Glomerular endothelial cell (primary cell): ENCODE measurements at places on chromosomes 11 and 22. TPM values are rescaled to one million over a fixed set of nuclear protein-coding genes. Genes with fewer than 3 reads are reported as not detected.

Gene CCDC81
- total RNA-seq: 0.73 and 2.8 TPM in 2 replicates

GRCh38 chr11:60951606-60951903, 421 bp downstream of the SLC15A3 start:
- no peak for DNase-seq

Gene VPREB1
- not detected in 2 replicates for total RNA-seq

- DNase-seq: no peak
Measured at GRCh38 chr11:120221115-120221752, 10.4 kb downstream of the OAF start.

Gene ACCS
- total RNA-seq: 11.4 and 13.6 TPM in 2 replicates

GRCh38 chr11:100861212-100861611, 174.1 kb downstream of the ARHGAP42 start:
- no peak for DNase-seq

Gene MIAT
- 0.10 and 0.29 TPM in 2 replicates for total RNA-seq

Gene P2RY2
- 1.4 and 2.3 TPM in 2 replicates for total RNA-seq

Gene FAM83F
- 0.05 and 0.18 TPM in 2 replicates for total RNA-seq

DNA sequence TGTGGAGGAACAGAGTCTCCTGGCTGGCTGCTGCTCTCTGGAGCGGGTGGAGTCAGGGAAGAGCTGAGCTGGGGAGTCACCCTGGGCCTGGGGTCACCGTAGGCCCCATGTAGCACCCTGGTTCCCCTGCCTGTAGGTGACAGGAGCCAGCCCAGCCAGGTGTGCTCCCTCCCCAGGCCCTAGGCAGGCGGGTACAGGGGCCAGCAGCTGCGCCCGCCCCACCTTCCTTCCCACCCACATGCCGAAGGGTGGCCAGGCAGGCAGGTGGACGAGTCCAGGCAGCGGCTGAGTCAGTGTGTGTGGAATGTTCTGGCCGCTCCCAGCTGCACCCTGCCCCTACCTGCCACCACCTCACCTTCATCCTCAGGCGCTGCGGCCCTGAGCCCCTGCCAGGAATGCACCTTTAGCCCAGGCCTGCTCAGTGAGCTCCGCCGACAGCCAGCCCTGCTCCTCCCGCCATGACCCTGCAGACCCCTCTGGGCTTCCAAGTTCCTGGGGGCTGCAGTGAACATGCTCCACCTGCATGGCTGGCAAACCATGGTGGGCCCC, 654 bp upstream of the SYT8 start:
- no peak for DNase-seq

Gene UQCR10
- 59.7 and 78.4 TPM in 2 replicates for total RNA-seq

- peak; percentile 22 for DNase-seq
Measured at GRCh38 chr11:58394195-58394594, 12.5 kb downstream of the OR5B3 start.

Gene PITPNM1
- total RNA-seq: 18.7 and 64.1 TPM in 2 replicates

- DNase-seq: no peak
Measured at GRCh38 chr11:113690619-113691569, 15.2 kb downstream of the TMPRSS5 start.

Gene THAP7
- 15.6 and 19.7 TPM in 2 replicates for total RNA-seq

DNA sequence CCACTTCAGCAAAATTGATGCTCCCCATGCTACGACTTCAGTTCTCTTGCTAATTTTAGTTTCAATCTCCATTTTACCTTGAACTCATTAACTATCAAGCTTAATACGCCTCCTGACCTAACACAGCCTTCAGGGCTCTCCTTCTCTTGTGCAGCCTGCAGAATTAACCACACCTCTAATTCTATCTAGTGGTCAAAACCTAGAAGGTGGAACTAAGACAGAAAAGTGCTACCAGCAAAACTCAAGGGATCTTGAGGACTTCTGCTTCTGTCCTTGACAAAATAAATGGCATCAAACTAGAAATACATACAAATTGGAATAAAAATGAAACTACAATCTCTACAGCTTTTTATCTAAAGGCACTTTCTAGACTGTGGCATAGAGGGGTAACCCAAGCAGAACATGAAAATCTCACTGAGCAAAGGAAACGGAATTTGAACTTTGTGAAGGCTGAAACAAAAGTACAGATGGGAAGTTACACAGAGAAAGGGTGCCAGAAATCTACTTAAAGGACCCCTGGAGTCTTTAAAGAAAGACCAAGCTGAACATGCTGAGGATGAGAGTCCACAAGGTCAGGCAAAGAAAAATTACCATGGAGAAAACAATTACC, 10.7 kb downstream of the CWF19L2 start:
- no peak for DNase-seq

- DNase-seq: no peak
Measured at GRCh38 chr11:105705786-105706530, 96.1 kb downstream of the GRIA4 start.

- DNase-seq: no peak
Measured at GRCh38 chr22:28920757-28921584, 37.6 kb downstream of the ZNRF3 start.

DNA sequence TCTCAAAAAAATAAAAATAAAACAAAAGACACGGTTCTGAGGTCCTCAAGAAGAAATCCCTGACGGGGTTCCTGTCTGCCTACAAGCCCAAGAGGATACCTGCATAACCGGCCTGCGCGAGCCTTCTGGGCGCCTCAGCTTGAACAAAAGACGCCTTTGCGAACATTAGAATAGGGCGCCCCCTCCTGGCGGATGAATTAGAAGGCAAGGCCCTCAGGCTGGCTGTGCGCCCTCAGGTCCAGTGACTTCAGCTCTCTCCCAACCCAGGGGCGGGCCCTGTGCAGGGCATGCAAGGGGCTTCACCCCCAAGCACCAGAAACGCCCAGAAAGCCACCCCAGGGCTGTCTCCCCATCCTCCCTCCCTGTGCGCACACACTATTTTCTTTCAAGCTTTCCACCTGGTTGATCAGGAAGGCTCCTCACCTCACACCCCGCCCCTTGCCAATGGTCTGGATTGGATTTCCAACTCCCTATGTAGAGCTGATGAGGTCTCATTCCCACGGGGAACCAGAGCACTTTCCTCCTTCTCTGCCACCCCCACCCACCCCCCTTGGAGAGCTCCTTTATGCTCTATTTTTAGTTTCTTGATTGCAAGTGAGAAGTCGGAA, 273.3 kb downstream of the BUD13 start:
- DNase-seq: peak; percentile 54

Gene NFAM1
- total RNA-seq: not detected in 2 replicates

Gene MRGPRE
- not detected in 2 replicates for total RNA-seq

DNA sequence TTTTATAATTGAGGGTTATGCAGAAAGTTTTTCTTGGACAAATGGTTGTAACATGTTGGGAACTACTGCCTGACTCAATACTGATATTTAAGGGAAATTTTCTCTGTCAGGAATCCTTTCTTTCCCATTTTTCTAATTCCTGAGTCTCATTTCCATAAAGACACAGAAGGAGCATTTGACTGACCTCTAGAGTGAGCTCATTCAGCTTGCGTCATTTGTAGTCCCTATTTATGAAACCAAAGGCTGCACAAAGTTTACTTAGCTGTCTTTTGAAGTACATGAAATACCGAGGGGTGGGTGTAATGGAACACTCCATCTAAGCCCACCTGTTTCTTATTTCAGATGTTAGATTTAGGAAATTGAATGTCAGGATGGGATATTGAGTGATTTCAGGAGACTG, 359.5 kb upstream of the C11orf87 start:
- DNase-seq: no peak

GRCh38 chr11:72771507-72771906, 19.3 kb upstream of the ARAP1 start:
- no peak for DNase-seq
